ENCODE measurements at places on chromosomes 16 and 17.

- no peak for DNase-seq
Measured at GRCh38 chr16:87041286-87041685, 275.9 kb downstream of the C16orf95 start.

GRCh38 chr17:17081304-17081940 lies 39.2 kb downstream of the MPRIP start:
- DNase-seq = no peak

DNA sequence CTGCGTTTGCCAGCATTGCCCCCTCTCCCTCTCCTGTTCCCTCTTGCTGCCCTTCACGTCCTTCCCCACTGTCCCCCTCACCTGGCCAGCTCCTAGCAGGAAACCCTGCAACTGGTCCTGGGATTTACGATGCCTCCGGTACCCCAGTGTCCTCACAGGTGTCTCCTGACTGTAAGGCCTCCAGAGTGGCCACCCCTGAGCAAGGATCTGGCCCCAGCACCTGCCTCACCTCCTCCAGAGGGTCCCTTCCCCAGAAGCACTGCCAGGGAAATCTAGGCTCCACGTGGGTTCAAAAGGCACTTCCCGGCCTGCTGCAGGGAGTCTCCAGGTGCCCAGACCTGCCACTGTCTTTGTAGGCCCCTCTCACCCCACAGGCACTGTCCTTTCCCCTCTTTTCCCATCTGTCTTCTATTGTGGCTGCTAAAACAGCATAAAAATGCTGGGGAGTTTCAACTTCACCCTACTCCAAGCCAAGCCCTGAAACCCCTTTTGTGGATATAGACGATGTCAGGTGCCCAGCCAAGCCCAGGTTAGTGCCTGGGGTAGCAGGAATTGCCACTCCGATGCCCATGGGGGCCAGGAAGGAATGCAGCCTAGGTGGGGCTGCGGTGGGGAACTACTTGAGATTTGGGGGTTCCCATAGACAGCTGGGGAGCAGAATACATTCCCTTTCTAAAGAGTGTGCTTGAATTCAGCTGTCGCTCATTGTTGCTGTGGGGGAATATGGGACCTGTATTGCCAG lies 25.7 kb downstream of the RAB11FIP4 start:
- no peak for DNase-seq

DNA sequence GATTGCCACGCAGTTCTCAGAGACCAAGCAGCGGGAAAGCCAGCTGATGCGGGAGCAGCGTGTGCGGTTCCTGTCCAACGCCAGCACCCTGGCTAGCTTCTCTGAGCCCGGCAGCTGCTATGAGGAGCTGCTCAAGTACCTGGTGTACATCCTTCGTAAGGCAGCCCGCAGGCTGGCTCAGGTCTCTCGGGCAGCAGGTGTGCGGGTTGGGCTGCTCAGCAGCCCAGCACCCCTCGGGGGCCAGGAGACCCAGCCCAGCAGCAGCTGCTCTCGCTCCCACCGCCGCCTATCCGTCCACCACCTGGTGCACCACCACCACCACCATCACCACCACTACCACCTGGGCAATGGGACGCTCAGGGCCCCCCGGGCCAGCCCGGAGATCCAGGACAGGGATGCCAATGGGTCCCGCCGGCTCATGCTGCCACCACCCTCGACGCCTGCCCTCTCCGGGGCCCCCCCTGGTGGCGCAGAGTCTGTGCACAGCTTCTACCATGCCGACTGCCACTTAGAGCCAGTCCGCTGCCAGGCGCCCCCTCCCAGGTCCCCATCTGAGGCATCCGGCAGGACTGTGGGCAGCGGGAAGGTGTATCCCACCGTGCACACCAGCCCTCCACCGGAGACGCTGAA lies 15.2 kb downstream of the CACNA1G start:
- no peak for DNase-seq

GRCh38 chr17:40253565-40253964 lies 34.1 kb upstream of the CDC6 start:
- DNase-seq = no peak

GRCh38 chr16:86126891-86127290 lies 227.9 kb downstream of the IRF8 start:
- no peak for DNase-seq

Data from activated CD4-positive, alpha-beta T cell treated with anti-CD3 and anti-CD28 coated beads, Interleukin-2, amount 50 U/mL, for 24 hours (primary cell).